ENCODE measurements at places on chromosomes 2 and 18.

DNA sequence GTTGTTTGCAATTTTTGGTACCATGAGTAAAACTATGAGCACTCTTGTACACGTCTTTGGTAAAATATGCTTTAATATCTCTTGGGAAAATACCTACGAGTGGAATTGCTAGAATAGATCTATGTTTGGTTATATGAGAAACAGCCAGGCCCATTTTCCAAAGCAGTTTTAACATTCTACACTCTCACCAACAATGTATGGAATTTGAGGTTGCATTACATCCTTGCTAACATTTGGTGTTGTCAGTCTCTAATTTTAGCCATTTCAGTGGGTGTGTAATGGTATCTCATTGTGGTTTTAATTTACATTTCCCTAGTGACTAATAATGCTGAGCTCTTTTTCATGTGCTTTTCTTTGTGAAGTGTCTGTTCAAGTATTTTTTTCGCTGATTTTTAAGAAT is 118.9 kb upstream of the TCF4 start:
- no peak for DNase-seq

GRCh38 chr2:20487030-20487391 is 40.1 kb downstream of the RHOB start:
- DNase-seq: no peak

DNA sequence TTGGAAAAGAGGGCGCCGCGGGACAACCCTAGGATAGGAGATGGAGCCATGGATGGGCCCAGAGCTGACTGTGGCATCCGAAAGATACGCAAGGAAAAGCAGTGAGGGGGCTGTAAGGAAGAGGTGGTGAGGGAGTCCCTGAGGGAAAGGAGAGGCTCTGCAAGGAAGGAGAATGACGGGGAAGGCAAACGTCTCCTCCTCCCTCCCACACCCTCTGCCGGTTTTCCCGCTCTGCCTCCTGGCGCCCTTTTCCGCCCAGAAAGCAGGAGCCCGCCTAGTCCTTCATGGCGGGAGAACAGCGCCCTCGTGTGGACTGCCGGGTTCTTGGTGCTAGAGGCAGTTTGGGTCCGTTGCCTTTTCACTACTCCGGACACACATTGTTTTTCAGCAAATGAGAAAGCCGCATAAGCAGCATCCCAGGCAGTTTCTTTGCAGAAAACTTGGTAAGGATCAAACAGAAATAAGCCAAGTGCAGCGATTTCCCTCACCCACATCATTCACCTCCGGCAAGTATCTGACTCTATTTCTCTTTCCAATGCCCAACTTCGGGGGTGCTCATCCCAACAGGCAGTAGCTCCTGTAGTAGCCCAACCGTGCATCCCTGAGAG is 200.4 kb downstream of the INO80D start:
- DNase-seq: peak; percentile 51

GRCh38 chr18:38297910-38298309 is 732.3 kb upstream of the CELF4 start:
- no peak for DNase-seq

DNA sequence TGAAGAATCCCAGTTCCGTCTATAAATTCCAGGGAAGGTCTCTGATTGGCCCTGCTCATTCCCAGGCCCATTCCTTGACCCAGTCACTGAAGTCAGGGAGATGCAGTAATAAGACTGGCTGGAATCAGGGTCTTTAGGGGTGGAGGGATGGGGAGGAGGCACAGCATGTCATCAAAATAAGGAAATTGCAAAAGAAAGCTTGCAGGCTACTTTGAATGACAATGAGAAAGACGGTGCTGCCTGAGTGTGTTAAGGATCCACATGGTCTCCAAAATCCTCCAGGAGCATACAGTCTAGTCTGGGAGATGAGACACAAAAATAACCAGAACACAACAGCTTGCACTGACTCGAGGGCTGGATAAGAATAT is 2.0 kb upstream of the DES start:
- no peak for DNase-seq

- DNase-seq: peak; percentile 63
Observed at GRCh38 chr18:72742002-72742401, 125.8 kb downstream of the NETO1 start.

GRCh38 chr2:236675051-236675450 is 105.4 kb downstream of the ACKR3 start:
- no peak for DNase-seq
